Amniotic epithelial cell (primary cell): ENCODE measurements at places on chromosomes 6 and 20.

- DNase-seq, result no peak
These were observed 87.3 kb downstream of the CEP57L1 start for GRCh38 chr6:109182578-109182977.

DNA sequence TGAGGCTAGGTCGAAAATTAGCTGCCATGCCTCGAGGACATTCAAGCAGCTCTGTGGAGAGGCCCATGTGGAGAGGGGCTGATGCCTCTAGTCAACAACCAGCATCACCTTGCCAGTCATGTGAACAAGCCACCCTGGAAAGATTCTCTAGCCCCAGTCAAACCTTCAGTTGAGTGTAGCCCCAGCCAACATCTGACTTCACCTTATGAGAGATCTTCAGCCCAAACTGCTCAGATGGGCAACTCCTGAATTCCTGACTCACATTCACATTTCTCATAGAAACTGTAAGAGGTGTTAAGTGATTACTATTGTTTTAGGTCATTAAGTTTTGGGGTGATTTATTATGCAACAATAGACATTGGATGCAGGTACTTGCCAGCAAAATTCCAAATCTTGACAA, 44.9 kb downstream of the GJA10 start:
- no peak for DNase-seq

DNA sequence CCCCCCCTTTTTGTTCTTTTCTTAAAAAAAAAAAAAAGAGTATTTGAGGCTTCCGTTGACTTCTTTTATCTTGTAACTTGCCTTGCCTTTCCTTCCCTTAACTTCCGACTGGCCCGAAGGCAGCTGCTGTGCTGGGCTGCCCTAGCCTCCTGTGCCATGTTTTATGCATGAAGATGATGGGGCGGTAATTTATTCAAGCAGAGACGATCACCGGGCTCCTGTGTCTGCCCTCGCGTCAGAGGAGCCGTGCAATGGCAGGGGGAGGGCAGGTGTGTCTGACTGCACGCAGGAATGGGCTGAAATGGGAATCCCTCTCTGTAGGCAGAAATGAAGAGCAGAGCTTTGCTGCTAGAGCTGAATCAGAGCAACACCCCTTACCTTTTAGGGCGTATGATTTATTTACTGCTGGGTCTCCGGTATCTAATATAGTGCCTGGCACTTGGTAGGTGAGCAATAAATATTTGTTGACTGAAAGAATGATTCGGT, 106.3 kb upstream of the RIPOR2 start:
- DNase-seq, result no peak

- DNase-seq, result peak; percentile 57
These were observed 86.5 kb downstream of the SERAC1 start for GRCh38 chr6:158081657-158081935.

GRCh38 chr6:116404696-116405095, 33.9 kb downstream of the DSE start:
- DNase-seq, result peak; percentile 63

- peak; percentile 58 for DNase-seq
These were observed 102.1 kb downstream of the TMEM242 start for GRCh38 chr6:157221049-157221816.

GRCh38 chr20:5039255-5039657, 37.9 kb upstream of the SLC23A2 start:
- no peak for DNase-seq

- no peak for DNase-seq
These were observed 1.0 kb downstream of the PCIF1 start for GRCh38 chr20:45935416-45936046.

DNA sequence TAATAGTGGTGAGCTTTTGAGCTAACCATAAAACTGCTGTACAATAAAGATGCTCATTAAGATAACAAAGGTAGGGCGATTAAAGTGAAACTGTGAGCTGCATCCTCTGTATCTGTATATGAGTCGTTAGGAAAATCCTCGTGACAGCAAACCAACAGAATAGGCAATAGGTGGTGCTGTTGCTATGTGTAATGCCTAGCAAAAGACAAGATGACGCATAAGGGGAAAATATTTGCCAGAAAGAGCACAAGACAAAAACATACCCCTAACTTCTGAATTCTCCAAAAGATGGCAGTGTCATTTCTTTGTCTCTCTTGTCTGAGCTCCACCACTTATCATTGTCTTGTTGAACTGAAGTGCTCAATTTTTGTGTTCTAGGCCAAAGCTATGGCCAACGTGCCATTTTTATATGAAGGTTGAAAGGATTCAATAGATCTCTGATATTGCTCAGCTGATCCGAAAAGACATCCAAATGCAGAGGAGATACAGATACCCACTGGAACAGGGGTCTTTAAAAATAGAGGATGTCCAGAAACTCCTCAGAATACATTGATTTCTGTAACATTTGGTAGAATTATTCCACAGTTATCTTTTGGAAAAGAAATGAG, 56.3 kb upstream of the ANKEF1 start:
- DNase-seq, result peak; percentile 89

- DNase-seq, result no peak
These were observed 14.7 kb upstream of the RCAN2 start for GRCh38 chr6:46505693-46506512.

DNA sequence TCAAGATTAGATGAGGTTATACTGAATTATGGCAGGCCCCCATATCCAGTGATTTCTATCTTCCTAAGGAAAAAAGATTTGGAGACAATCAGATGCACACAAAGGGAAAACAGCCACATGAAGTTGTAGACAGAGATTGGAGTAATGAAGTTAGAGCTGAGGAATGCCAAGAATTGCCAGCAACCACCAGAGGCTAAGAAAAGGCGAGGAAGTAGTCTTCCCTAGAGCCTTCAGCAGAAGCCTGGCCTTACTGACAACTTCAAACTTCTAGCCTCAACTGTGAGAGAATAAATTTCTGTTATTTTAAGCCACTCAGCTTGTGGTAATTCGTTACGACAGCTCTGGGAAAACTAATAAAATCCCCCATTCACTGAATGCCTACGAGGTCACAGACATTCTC, 473.9 kb downstream of the COL12A1 start:
- peak; percentile 83 for DNase-seq

- no peak for DNase-seq
These were observed 74.5 kb upstream of the FAM8A1 start for GRCh38 chr6:17525637-17526036.

DNA sequence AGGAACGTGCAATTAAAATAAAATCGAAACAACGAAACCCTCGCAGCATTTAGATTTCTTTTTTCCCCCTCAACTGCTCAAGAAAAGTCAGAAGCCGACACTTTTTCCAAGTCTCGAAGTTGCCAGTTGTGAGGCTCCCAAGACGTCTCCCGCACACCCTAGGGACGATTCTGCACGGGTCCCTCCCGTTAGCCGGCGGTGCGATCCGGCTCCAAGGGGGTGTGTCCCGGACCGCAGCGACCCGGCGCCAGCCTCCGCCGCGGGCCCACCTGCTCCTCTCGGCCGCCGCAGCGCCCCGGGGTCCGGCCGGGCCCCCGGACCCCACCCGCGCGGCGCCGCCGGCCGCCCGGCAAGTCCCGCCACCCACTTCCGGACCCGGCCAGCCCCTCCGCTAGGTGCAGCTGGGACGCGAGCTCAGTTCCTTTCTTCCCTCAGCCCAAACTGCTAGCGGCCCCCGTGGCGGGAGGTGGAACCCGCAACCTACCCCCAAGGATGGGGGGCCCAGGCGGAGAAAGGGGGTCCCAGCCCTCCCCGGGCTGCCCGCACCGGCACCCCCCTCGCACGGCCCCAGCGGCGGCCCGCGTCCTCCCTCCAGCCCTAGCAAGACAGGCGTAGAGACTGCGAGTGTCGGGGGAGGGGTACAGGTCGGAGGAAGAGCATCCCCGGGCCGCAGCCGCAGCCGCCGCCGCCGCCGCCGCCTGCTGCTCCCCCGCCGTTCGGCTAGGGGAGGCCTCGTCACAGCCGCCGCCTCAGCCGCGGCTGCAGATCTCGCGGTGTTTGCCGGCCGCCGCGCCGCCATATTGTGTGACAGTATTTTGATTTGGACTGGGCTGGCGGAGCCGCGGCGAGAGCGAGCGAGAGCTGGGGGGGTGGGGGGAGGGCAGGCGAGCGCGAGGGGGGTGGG, 520 bp upstream of the TAB2 start:
- peak; percentile 86 for DNase-seq

- DNase-seq, result peak; percentile 92
These were observed 210.4 kb upstream of the RNF24 start for GRCh38 chr20:4225745-4226144.

GRCh38 chr20:8909596-8909995, 159.3 kb upstream of the PLCB4 start:
- no peak for DNase-seq

DNA sequence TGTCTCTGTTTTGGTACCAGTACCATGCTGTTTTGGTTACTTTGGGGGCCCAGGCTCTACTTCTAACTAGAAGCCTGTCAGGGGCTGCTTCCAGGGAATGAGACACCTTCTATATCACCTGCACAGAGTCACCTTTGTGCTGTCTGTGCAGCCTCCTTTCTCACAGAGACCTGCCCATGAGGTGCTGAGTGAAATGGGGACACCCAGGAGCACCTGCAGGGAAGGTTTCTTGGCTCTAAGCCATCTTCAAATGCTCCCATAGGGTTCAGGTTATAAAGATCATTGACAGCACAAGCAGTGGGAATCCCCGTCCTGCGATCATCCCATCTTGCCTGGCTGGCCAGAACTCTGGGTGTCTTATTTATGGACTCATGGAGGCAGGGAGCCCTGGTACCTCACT, 19.1 kb downstream of the GABRR2 start:
- no peak for DNase-seq

- peak; percentile 64 for DNase-seq
These were observed 66.0 kb upstream of the UTRN start for GRCh38 chr6:144219056-144219685.

- no peak for DNase-seq
These were observed 24.9 kb downstream of the SEC23B start for GRCh38 chr20:18532626-18533025.

DNA sequence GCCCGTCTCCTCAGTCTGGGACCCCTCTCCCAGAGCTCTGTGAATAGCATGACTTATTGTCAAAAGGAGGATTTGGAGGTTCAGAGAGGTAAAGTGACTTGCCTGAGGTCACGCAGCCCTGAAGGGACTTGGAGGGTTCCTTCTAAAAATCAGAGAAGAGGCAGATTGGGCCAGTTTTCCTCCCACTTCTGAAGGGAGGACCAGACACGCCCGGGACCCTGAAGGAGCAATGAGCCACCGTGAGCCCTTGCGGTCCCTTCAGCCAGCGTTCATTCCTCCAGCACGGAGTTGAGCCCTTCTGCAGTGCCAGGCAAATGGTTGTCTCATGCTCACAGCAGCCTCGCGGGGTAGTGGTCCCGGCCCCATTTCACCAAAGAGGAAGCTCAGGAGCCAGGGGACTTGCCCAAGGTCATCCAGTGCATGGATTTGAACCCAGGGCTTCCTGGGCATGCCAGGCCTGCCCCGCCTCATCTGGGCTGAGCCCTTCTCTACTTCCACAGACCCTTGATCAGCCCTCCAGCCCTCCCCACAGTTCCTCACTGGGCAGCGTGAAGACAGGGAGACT, 7.4 kb downstream of the SRC start:
- no peak for DNase-seq

GRCh38 chr6:159899994-159900745, 9.4 kb downstream of the MAS1 start:
- DNase-seq, result peak; percentile 82

GRCh38 chr6:15326067-15326614, 80.3 kb downstream of the JARID2 start:
- DNase-seq, result no peak

DNA sequence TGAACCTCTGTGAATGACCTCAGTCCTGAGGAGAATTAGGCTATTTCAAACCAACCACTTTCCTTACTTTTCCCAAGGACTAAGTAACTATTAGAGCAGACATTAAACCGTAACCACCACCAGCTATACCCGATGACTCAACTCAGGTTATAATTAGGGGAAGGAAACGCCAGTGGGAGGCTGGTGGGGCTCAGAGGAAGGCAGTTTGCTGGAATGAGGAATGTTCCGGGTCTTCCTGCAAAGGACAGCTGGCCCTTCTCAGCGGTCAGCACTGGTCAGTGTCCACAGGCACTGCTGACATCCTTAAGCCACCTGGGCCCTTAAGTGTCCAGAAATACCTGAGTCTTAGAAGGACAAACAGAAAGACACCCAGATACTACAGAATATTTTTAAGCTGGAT, 515.2 kb downstream of the MAFB start:
- DNase-seq, result no peak

GRCh38 chr20:46720019-46720418, 10.6 kb downstream of the SLC2A10 start:
- no peak for DNase-seq

DNA sequence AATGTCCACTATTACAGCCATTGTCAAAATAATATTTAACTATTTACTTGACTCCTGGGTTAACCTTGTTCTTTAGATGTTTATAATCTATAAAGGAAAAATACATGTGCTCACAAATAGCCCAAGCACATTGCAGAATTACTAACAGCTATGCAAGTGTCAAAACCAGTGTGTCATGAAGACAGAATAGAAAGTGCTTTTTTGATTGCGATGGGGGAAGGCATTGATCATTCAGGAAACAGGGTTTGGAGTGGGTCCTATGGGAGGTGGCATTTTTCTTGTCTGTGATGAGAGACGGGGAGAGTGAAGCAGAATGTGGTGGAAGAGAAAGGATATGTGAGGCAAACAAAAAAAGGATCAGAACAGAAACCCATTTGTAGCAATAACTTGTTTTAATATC, 1.0 kb upstream of the AGPAT4 start:
- DNase-seq, result no peak

DNA sequence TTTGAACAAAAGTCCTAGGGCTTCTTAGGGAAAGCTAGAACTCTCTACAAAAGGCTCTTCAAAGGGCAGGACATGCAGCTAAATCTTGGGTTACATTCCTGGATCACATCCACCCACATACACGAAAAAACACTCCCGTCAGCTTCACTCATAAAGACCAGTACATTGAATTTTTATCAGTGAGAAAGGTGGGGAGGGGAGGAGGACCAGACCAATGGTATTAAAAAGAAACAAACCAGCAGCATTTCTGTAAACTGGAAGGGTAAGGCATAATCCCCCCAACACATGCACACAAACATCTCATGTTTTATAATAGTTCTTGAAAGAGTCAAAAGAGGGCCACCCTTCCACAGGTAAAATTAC, 31.6 kb downstream of the MYLK4 start:
- peak; percentile 53 for DNase-seq
